Naive thymus-derived CD4-positive, alpha-beta T cell (primary cell): ENCODE measurements at places on chromosomes 3 and 15.
A peak's percentile ranks its signal among the peaks of the same experiment; 100 is the strongest.

DNA sequence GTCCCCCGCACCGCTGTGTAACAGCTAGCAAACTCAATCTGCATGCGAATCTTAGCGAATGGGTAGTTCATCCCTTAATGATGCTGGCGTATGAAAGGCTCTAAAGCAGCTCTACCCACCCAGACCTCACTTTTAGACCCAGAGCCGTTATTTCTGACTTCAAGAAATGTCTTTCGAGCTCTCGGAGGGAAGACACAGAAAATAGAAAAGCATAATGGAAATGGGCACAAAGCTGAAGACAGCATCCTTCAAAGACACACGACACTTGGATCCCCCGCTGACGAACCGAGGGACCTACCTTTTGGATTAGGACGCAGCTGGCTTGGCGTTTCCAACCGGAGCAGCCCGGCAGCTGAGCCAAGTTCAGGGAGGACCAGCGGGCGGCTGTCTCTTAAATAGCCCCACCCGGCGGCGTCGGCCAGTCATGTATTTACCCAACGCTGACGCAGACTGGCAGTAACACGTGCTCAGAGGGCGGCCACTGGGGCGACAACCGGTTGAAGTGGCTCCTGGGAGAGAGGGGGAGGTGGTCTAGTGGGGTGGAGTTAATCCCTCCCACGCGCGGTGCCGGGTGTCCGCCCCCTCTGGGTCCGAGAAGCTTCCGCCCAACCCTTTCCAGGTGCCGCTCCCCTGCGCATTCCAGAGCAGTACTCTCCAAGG lies 1.5 kb downstream of the CCK start:
- H3K4me3 ChIP-seq: no peak overlapping the region
- no peak overlapping the region for H3K27ac ChIP-seq
- DNase-seq: no peak
- no peaks in the 10 kb centered on the region for H3K4me1 ChIP-seq
- H3K27me3 ChIP-seq: peaks cover 15% of the 10 kb centered on the region
- H3K36me3 ChIP-seq: no peaks in the 10 kb centered on the region

- peaks cover 15% of the 10 kb centered on the region for H3K27me3 ChIP-seq
- no peak within 1 kb of the TSS for H3K27ac ChIP-seq
- H3K4me3 ChIP-seq: peak within 1 kb of the TSS; percentile 68
- H3K4me1 ChIP-seq: peaks cover 7% of the 10 kb centered on the region
- no peaks in the 10 kb centered on the region for H3K36me3 ChIP-seq
These were observed at the start of gene SPTSSB for GRCh38 chr3:161371441-161372320. SPTSSB (minus strand) TSS chr3:161371517; CDS start chr3:161346323, 25,194 bp downstream.

DNA sequence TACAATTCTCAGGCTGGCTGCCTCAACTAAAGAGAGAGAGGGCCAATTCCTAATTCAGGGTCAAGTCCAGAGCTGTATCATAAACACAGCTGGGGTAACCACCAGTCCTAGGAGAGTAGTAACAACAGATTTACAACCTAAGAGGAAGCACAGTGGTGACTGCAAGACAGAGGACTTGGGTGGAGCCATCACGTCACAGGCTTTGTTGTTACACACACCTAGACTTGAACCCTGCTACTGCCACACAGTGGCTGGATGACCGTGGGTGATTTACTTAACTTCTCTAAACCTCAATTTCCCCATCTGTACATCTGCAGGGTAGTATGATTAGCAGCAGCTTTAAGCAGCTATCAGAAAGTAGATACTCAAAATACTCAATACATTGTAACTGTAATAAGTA lies 78.6 kb downstream of the MYLK start:
- no peaks in the 10 kb centered on the region for H3K4me1 ChIP-seq
- DNase-seq: no peak
- no peak overlapping the region for H3K27ac ChIP-seq
- H3K4me3 ChIP-seq: no peak overlapping the region
- H3K27me3 ChIP-seq: no peaks in the 10 kb centered on the region

DNA sequence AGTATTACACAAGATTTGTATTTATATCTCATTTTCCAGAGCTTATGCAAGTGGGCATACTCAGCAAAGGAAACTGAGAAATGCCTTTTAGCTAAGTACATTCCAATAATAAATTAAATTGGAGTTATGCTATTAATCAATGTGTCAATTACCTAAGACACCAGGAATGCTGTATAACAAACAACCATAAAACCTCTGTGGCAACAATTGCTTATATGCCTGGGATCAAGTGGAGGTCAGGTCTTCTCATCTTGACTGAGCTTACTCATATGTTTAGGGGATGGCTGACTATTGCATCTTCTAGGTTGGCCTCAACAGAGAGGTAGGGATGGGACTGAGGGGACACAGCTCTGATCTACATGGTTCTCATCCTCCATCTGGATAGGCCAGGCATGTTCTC lies 30.7 kb downstream of the CD200R1L start:
- H3K36me3 ChIP-seq: no peaks in the 10 kb centered on the region
- no peak overlapping the region for H3K27ac ChIP-seq

DNA sequence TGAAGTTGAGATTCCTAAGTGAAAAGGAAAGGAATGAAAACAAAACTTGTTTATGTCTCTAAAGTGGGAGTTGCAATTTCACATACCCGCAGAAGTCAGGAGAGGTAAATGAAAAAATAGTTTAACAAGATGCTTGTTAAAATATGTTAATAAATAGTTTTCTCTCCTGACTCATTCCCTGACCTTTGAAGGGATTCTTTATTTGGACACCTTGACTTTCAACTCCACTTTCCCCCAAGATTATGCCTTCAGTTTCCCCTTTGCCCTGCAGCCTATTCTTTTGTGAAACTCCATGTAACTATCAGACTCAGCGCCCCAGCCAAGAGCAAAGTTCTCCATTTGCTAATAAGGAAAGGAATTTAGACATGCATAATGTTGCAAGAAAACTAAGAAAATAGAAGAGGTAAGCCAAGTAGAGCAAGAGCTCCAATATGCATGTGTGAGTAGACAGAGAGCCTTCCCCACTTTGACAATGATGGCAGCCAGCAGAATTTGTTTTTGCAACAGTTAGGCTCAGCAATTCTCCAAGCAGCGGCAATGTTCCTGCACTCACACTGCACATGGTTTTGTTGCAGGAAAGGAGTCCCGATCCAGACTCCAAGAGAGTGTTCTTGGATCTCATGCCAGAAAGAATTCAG lies 61.2 kb downstream of the CD200 start:
- no peak for DNase-seq
- H3K4me3 ChIP-seq: no peak overlapping the region
- H3K4me1 ChIP-seq: no peaks in the 10 kb centered on the region
- H3K27ac ChIP-seq: no peak overlapping the region
- H3K36me3 ChIP-seq: no peaks in the 10 kb centered on the region
- H3K27me3 ChIP-seq: no peaks in the 10 kb centered on the region

GRCh38 chr15:55353025-55353424 lies 34.0 kb downstream of the PIGB start:
- H3K4me3 ChIP-seq: no peak overlapping the region
- H3K27me3 ChIP-seq: no peaks in the 10 kb centered on the region
- no peaks in the 10 kb centered on the region for H3K36me3 ChIP-seq
- DNase-seq: no peak

DNA sequence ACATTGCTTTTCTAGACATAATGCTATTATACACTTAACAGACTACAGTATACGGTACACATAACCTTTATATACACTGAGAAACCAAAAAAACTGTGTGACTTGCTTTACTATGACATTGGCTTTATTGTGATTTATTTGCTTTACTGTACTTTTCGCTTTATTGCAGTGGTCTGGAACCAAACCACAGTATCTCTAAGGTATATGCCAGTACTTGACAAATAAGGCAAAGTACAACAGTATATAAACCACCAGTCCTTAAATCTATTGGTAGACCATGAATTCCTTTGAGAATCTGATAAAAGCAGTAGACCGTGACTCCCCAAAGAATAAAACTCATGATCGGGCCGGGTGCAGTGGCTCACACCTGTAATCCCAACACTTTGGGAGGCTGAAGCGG lies 50.3 kb downstream of the HERC1 start:
- H3K27ac ChIP-seq: no peak overlapping the region
- H3K4me3 ChIP-seq: no peak overlapping the region
- DNase-seq: no peak
- H3K4me1 ChIP-seq: no peaks in the 10 kb centered on the region
- no peaks in the 10 kb centered on the region for H3K27me3 ChIP-seq
- no peaks in the 10 kb centered on the region for H3K36me3 ChIP-seq

GRCh38 chr3:46960081-46960701 lies 16.4 kb downstream of the CCDC12 start:
- H3K27ac ChIP-seq: no peak overlapping the region
- H3K27me3 ChIP-seq: no peaks in the 10 kb centered on the region
- H3K4me1 ChIP-seq: peaks cover 42% of the 10 kb centered on the region
- H3K4me3 ChIP-seq: no peak overlapping the region
- DNase-seq: no peak

DNA sequence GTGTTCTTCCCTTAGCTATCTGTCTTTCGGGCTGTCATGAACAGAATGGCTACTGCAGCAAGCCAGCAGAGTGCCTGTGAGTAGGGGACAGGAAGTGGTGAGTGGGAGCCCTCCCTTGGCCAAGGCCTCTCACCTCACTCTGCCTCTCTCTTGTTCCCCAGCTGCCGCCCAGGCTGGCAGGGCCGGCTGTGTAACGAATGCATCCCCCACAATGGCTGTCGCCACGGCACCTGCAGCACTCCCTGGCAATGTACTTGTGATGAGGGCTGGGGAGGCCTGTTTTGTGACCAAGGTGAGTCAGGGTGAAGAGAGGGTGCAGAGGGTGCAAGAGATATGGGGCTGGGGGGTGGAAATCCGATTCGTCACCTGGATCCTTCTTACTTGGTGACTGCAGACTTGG lies 3.0 kb downstream of the DLL4 start:
- no peak overlapping the region for H3K27ac ChIP-seq
- H3K36me3 ChIP-seq: no peaks in the 10 kb centered on the region
- no peak overlapping the region for H3K4me3 ChIP-seq
- peaks cover 15% of the 10 kb centered on the region for H3K4me1 ChIP-seq
- DNase-seq: no peak
- peaks cover 5% of the 10 kb centered on the region for H3K27me3 ChIP-seq

- H3K27me3 ChIP-seq: peaks cover 5% of the 10 kb centered on the region
- H3K4me1 ChIP-seq: peaks cover 11% of the 10 kb centered on the region
- no peak for DNase-seq
- no peak overlapping the region for H3K4me3 ChIP-seq
- no peaks in the 10 kb centered on the region for H3K36me3 ChIP-seq
These were observed 1.3 kb upstream of the THBS1 start for GRCh38 chr15:39579487-39580116.

DNA sequence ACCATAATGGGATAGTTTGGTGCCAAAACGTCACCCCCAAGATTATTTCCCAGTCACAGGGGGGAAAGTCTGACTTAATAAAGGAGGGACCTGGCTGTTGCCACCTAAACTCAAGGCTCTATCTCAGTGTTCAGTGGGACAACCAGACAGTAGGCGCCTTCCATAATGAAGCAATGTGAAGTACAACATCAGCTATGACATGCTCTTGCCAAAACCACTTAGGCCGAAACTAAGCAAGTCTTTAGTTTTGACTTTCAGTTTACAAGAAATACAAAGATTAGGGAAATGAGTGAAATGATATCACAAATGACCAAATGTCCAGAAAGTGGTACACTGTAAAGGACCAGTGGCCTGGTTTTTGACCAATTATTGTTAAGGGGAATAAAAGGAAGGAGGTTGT lies 32.9 kb downstream of the SOX14 start:
- no peaks in the 10 kb centered on the region for H3K36me3 ChIP-seq
- H3K27me3 ChIP-seq: no peaks in the 10 kb centered on the region
- no peaks in the 10 kb centered on the region for H3K4me1 ChIP-seq
- DNase-seq: no peak
- no peak overlapping the region for H3K27ac ChIP-seq

- peak overlapping the region; percentile 88 for H3K27ac ChIP-seq
- peak overlapping the region; percentile 52 for H3K4me3 ChIP-seq
- H3K4me1 ChIP-seq: peaks cover 61% of the 10 kb centered on the region
- no peaks in the 10 kb centered on the region for H3K36me3 ChIP-seq
- peak; percentile 85 for DNase-seq
- H3K27me3 ChIP-seq: no peaks in the 10 kb centered on the region
These were observed 10.5 kb downstream of the GNAI2 start for GRCh38 chr3:50246517-50246954.

- peak overlapping the region; percentile 77 for H3K4me3 ChIP-seq
- peak overlapping the region; percentile 80 for H3K27ac ChIP-seq
- no peaks in the 10 kb centered on the region for H3K27me3 ChIP-seq
- H3K36me3 ChIP-seq: peaks cover 16% of the 10 kb centered on the region
- H3K4me1 ChIP-seq: peaks cover 65% of the 10 kb centered on the region
These were observed 3.5 kb downstream of the DUSP7 start for GRCh38 chr3:52052831-52053306.

DNA sequence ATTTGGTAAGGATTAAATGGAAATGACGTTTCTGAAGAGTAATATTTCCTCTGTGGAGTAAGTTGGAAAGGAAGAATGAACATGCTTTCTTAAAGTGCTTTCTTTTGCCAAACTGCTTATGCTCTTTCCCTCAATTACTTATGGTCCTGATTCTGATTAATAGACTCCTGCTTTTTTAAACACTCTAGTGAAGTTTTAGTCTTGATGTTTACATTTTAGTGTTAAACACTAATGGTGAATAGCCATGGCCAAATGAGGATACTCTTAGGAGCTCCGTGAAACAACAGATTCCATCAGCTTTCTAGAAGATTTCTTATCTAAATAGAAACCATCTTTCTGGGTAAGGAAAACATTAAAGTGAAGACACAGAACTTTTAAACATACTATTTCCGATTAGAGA lies 117.6 kb downstream of the P3H2 start:
- no peaks in the 10 kb centered on the region for H3K4me1 ChIP-seq
- no peak overlapping the region for H3K27ac ChIP-seq
- DNase-seq: no peak
- H3K36me3 ChIP-seq: no peaks in the 10 kb centered on the region
- no peak overlapping the region for H3K4me3 ChIP-seq

GRCh38 chr3:63245726-63246241 lies 32.3 kb upstream of the SYNPR start:
- no peaks in the 10 kb centered on the region for H3K4me1 ChIP-seq
- no peaks in the 10 kb centered on the region for H3K36me3 ChIP-seq
- H3K4me3 ChIP-seq: no peak overlapping the region
- no peak for DNase-seq

- peaks cover 9% of the 10 kb centered on the region for H3K4me1 ChIP-seq
- peak; percentile 7 for DNase-seq
- H3K27ac ChIP-seq: no peak overlapping the region
- peak overlapping the region; percentile 75 for H3K4me3 ChIP-seq
These were observed 709 bp downstream of the SCAMP5 start for GRCh38 chr15:74995779-74996765.

GRCh38 chr3:114557791-114558190 lies 264.0 kb downstream of the TIGIT start:
- no peak overlapping the region for H3K4me3 ChIP-seq
- no peak overlapping the region for H3K27ac ChIP-seq
- no peak for DNase-seq
- no peaks in the 10 kb centered on the region for H3K36me3 ChIP-seq
- no peaks in the 10 kb centered on the region for H3K4me1 ChIP-seq
